Left lung (tissue), 14 donors: ENCODE measurements at places on chromosomes 2 and 18. TPM values are rescaled to one million over a fixed set of nuclear protein-coding genes. Genes with fewer than 3 reads are reported as not detected.

Gene AGAP1
- total RNA-seq: 25.3 TPM

Gene KLHL14
- 0.45 TPM for total RNA-seq

Gene REG3A
- not detected for total RNA-seq

Gene AGXT
- not detected for total RNA-seq

Gene RND3
- 44.8 TPM for total RNA-seq

Gene C1QL2
- total RNA-seq: not detected

Gene HOXD12
- total RNA-seq: not detected

DNA sequence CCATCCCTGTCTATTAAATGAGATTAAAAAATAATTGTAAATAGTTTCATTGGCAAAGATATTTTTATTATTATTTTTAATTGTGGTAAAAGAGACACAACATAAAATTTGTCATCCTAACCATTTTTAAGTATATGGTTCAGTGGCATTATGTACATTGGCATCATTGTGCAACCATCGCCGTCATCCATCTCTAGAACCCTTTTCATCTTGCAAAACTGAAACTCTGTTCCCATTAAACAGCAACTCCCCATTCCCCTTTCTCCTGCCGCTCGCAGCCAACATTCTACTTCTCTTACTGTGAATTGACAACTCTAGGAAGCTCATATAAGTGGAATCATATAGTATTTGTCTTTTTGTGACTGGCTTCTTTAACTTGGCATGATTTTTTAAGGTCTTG is 25.3 kb downstream of the LAMA3 start:
- DNase-seq: no peak

- DNase-seq: no peak
Measured at GRCh38 chr18:38932752-38933151, 1367.2 kb upstream of the CELF4 start.

DNA sequence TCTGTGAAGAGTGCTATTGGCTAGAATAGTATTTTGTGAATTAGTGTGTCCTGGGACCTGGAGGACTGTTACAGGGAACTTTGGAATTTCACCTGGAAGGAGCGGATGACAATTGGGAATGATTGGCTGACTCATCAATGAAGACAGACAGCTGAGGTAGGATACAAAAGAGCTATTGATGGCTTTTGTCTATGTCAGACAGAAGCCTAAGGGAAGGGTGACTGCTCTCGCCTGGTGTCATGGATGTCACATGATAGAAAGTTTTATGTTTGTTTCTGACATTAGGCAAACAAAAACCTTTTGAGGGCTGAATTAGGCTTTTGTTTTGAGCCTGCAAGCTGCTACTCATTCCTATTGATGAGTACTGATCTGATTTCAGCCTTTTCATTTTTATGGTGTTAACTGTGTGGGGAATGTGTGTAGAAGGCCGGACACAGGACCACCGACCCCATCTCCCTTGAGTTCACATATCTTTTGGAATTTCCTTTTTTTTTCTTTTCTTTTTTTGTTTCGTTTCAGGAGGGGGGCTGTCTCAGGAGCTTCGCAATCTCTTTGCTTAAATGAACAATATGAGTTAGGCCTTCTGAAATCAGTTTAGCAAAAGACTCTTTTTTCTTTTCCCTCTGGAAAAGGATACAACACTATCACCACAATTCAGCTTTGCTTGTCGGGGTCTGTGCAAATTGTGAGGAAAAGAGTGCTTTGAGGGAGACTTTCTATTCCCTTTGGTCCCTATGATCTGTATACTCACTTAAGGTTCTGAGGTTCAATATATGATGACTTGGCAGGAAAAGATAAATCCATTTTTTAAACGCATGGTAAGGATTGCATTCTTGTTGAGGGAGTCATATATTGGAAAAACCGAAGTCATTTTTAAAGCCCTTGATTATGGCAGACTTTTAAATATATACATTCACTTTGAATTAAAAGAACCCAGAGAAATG is 207.9 kb upstream of the FIGN start:
- DNase-seq: no peak

- DNase-seq: no peak
Measured at GRCh38 chr2:12201369-12201768, 454.9 kb downstream of the LPIN1 start.

DNA sequence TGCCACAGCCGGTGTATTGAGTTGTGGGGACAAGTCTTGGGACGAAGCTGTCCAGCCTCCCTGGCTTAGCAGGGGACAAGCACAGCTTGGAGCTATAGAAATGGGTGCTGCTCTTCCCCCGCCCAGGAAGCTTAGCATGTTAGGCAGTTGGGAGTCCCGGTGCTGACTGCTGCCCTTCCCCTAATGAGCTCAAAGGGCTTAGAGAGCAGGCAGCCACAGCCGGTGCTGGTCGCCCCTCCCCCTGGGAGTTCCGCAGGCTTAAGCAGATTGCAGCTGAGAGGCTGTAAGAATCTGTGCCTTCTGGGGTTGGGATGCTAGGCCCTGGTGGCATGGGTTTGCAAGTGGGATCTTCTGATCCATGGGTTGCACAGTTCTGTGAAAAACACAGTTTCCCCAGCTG is 237.3 kb downstream of the DCDC2C start:
- DNase-seq: no peak

- DNase-seq: no peak
Measured at GRCh38 chr2:7146151-7146550, 228.9 kb downstream of the RNF144A start.

- DNase-seq: no peak
Measured at GRCh38 chr2:147250652-147251356, 594.0 kb upstream of the ACVR2A start.

DNA sequence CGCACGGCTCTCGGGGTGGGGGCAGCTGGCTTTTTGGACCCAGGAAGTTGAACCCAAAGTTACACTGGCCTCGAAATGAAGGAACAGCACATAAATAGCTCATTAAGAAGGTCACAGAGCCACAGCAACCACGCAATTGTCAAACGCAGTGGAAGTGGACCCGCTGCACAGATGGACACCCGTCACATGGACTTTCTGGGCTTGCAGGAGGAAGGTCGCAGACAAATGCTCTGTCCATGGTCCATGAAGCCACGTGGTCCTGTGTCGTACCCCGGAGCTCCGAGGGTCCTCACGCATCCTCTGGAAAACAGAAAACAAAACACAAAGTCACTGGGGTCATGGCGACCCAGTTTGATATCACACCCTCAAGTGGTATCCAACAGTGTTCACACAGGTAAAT is 308.1 kb upstream of the SALL3 start:
- no peak for DNase-seq

DNA sequence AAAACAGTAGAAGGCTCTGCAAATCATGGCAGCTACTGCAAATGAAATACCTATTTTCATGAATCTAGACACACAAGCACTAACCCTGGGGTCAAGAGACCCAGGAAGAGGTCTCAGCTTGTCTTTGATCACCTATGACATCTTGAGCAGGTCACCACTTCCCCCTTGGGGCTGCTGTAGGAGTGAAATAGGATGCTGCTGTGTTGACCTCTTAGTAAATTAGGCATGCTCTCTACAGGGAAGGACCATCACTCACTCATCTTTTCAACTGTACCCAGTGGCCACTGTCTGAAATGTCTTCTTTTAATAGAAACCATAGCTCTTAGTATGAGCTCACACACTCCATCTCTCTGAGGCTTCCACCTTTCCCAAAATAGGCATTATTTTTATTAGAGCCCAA is 83.8 kb downstream of the NCK2 start:
- no peak for DNase-seq

DNA sequence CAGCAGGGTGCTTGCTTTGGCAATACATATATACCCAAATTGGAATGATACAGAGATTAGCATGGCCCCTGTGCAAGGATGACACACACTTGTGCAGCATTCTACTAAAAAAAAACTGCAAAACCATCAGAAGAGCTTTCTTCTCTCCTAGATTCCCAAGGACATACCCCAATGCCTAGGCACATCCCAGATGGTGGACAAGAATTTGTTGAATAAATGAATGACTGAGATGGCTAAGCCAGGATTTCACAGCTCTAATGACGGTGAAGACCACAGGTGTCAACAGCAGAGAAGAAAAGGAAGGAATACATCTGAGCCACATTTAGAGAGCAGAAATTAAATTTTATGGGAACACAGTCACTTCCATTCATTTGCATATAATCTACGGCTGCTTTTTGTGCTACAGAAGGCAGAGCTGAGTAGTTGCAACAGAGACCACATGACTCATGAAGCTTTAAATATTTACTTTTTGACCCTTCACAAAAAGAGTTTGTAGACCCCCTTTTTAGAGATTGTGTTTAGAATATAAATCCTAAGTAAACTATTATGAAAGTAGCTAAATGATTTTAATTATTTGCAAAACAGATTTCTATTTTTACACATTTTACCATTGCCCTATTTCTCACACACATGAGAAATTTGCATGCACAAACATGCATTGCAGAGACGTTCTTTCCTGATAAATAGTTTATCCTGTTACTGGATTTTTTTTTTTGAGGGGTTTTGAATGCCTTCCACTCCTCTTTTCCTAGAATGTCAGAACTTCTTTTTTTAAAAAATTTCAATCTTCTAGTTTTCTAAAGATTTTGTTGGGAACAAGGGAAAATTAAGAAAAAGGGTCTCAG is 119.0 kb downstream of the PMAIP1 start:
- DNase-seq: no peak

DNA sequence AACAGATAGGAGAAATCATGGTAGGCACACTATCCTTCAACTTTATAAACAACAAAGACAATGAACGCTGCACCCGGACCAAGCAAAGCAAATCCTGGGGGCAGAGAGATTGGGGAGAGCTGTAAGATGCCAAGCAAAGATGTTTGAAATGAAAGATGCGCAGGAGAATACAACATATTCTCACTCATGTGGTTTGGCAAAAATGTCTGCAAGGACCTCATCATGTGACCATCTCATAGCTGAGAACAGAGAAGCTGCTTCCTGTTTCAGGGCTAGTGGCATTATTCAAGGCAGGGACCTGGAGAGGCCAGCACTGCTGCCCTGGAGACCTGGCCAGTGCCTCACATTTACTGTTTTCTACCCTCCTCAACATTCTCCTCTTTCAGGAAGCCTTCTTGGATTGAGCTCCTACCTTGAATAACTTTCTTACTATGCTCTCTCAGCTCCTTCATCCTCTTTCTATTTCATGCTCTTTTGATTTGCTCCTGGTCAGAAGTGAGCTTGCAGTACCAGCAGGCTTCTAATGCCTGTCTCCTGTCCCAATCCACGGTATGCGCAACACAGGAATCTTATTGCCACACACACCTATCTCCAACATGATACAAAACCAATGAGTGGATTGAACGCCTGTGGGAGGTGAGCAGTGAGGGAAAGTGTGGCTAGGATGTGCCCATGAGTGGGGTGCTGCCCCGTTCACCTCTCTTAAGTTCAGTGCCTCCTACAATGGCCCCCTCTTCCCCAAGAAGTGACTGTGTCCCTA is 133.0 kb downstream of the CELF4 start:
- no peak for DNase-seq

GRCh38 chr2:177275743-177276055 is 11.2 kb upstream of the NFE2L2 start:
- DNase-seq: no peak

DNA sequence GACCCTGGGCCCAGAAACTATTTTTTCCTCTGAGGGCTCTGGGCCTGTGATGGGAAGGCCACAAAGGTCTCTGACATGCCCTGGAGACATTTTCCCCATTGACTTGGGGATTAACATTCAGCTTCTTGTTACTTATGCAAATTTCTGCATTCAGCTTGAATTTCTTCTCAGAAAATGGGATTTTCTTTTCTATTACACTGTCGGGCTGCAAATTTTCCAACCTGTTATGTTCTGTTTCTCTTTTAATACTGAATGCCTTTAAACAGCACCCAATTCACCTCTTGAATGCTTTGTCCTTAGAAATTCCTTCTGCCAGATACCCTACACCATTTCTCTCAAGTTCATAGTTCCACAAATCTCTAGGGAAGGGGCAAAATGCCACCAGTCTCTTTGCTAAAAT is 241.0 kb downstream of the HNMT start:
- DNase-seq: no peak

DNA sequence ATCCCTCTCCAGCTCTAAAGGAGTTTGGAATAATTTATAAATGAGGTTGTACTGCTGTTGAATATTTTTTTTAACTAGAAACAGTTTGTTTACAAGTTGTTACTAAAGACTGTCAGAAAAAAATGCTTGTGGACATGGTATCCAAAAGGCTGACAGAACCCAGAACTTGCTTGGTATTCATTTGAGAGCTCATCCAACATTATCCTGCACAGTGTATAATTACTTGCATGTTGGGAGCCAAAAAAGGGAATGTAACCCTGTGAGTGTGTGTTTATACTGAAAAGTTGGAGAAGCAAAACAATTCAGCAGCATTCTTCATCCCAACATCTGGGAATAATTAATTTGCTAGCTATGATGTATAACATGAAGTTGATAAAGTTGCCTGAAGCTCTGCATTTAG is 42.1 kb upstream of the EHBP1 start:
- peak; percentile 69 for DNase-seq
